ENCODE measurements at places on chromosomes 5 and 9.
A peak's percentile ranks its signal among the peaks of the same experiment; 100 is the strongest.

GRCh38 chr5:83322273-83322924, 149.1 kb upstream of the VCAN start:
- no peak for DNase-seq

DNA sequence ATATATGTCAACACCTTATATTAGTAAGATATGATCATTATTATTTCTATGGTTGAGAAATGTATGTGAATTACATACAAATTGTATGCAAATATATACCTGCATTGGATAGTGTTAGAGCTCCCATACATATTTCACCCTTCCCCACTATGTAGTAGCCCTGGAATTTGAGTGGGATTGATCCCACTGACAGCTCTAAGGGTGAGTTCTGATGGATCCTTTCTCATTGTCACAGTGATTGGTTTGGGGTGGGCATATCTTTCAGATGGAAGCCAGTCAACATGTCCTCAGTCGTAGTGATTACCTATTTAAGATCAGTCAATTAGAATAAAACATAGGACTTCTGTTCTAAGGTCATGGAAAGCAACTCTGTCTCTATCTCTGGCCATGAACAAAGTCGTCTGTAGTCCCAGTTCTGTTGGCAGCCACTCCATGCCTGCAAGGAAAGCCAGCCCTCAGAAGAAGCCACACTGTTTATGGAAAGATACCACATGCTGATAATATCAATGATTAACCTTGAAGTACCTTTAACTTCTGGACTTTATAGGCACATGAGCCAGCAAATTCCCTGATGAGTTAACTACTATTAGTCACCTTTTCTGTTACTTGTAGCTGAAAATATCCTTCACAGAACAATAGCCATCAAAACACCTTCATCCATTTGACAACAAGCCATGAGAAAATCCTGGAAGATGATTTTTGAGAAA, 5.1 kb upstream of the CCDC192 start:
- DNase-seq, result no peak

- DNase-seq, result peak; percentile 30
These were observed 104.4 kb downstream of the ARHGAP26 start for GRCh38 chr5:142874540-142874939.

- no peak for DNase-seq
These were observed at the start of gene EQTN for GRCh38 chr9:27297050-27297449. Gene EQTN (minus strand): TSS chr9:27297150. CDS start chr9:27297055, 95 bp downstream.

DNA sequence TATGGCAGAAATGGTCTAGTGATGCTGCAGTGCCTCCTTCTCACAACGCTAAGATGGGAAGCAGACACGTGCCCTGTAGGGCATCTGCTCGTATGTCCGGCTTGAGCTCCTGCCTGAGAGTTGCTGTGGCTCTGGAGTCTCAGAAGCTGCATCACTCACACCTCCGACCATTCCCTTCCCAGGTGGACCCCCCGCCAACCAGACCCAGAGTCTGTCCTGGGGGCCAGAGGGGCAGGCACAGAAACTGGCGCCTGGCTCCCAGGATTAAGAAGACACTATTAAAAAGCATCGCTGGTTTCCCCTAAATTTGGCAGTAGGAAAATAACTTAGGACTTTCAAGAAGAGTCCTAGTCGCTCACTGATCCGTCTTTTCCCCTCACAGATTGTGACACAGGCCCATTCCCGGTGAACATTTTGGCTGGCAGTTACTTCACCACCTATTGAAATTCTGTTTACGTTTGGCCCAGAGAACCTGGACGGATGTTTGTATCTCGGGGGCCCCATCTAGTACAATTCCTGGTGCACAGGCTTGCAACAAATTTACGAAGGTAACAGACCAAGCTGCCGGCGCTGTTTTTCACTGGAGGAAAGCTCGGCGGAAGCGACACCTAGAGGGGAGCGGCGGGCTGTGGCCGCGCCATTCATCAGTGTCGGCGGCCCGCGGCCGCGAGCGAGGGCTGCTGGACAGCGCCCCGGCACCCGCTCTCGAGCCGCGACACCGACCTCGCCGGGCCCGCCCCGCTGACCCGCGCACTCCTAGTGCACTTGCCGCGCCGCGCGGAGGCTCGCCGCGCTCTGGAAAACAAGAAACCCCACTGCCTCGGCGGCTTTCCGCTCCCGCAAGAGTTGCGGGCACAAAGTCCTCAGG, 1.6 kb downstream of the FSTL4 start:
- peak; percentile 67 for DNase-seq

DNA sequence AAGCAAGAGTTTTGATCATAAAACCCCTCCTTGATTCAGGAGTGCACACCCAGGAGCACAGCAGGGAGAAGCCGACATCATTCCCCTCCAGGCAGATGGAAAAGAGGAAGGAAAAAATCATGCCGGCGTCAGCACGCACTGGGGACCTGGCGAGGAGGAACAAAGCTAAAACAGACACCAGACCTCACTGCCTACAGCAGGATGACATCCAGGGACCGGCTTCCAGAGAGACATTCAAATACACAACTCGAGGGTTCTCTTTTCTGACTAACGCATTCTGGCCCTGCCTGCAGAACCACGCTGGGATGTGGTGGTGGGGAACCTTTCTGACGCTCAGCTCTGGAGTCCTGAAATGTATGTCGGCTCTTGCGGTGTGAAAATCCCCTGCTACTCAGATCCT, 2.7 kb downstream of the UBAC1 start:
- no peak for DNase-seq

- peak; percentile 81 for DNase-seq
These were observed 16.0 kb downstream of the ANXA6 start for GRCh38 chr5:151141535-151141934.

DNA sequence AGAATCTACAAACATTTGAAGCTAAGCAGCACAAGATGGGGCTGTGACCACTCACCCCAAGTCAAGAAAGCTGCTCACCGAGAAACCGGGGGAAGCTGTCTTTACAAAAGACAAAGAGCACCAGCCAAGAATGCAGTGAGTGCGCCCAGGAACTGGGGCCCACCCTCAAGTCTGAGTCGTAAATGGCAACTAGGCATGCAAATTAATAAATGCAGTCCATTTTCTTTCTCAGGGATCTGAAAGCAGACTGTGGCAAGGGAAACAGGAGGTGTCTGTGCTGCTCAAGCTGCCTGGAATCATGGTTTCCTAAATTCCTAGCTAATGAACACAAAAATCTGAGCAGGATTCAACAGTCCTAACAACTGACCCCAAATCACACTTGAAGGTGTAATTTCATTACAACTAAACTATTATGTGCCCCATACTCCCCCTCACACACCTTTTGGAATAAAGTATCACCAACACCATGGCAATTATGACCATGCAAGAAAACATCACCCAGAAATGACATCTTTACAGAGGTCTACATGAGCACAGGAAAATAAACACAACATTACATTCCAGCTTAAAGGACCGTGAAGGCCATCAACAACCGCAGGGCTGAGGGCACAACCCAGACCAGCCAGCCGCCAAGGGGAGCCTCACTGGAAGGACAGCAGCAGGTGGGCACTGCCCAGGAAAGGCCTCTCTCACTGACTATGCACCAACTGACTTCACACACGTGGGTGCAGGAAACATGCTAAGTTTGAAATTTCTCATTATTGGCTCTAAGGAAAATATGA, 17.6 kb downstream of the NSUN2 start:
- no peak for DNase-seq

Data from activated CD8-positive, alpha-beta memory T cell treated with anti-CD3 and anti-CD28 coated beads for 24 hours (primary cell).